ENCODE measurements at places on chromosomes 7 and 10.

DNA sequence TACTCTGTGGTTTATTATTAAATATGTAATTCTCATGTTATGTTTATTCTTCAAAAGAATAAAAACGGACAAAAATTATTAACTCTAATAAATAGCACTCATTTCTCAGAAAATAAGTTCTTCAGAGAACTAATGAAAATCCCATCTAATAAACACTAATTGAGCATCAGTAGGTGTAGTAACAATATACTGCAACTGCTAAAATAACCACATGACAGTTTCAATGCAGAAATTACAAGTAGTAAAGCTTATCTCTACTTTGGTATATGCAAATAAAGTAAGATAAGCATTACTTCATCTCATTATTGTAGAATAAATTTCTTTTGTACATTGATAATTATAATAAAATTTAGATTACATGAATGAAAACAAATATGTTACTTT, 56.4 kb upstream of the DKK1 start:
- DNase-seq, result no peak

GRCh38 chr7:32043688-32044087, 26.5 kb downstream of the PDE1C start:
- no peak for DNase-seq

GRCh38 chr10:42755028-42755451, 27.6 kb upstream of the BMS1 start:
- no peak for DNase-seq

DNA sequence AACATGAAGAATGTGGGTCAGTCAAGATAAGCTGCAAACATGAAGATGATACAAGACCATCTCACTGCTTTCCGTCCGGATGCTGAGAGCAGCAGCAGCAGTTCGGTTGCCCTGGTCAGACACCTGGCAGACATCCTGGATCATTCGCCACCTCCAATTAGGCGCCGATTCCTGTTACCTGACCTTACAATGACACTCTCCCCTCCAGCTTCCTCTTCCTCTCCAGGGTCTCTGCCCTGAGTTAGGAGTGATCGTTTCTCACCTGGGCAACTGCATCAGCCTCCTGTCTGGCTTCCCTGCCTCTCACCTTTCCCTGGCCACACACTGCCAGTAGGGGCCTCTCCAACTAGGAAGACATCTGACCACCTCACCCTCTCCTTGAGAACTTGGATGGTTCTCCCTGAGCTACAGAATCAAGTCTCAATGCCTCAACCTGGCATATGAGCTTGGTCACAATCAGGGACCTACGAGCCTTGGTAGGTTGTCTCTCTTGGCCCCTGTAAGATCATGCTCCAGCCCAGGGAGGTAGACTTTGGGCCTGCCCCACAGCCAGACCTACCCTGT, 31.4 kb upstream of the ENO4 start:
- no peak for DNase-seq

DNA sequence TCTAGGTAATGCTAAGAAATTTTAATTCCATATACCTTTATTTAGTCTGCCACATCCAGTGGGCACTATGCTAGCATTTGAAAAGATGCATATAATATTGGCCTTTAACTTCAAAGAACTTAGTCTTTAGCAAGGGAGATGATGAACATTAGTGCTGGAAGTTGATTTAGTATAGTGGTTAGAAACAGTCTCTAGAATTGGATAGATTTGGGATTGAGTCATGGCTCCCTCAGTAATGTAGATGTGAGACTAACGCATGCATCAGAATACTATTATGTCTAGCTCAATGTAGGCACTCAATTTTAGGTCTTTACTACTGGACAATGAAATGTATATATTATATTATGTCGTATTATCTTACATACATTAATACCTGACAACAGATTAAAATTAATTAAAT, 5.8 kb downstream of the DKK1 start:
- no peak for DNase-seq

DNA sequence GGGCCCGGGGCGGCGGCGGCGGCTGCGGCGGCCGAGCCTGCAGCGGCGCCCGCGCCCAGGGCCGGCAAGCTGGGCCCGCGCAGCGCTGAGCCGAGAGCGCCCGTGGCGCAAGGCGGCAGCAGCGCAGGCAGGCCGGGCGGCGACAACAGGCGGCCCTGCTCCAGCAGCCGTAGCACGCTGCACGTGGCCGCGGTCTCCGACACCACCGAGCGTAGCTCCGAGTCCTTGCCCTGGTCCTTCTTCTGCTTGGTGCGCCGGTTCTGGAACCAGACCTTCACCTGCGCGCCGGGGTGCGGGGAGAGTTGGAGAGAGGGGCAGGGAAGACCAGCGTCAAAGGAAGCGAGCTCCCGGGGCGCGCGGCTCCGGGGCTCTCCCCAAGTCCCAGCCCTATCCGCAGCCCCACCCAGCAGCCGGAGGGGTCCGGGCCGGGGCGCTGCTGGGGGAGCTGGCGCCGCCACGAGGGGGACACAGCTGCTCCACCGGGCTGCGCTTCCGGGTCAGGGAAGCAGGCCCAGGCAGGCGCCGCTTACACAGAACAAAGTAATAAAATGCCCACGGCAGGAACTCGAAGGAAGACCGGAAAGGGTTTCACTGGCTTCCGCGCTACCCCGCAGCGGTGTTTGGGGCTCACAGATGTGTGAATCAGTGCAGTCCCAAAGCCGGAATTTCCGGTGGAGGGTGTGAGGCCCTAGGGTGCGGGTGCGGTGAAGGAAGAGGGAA, 3.6 kb downstream of the VAX1 start:
- no peak for DNase-seq

- no peak for DNase-seq
Observed at GRCh38 chr7:22193450-22193983, 163.4 kb downstream of the RAPGEF5 start.

DNA sequence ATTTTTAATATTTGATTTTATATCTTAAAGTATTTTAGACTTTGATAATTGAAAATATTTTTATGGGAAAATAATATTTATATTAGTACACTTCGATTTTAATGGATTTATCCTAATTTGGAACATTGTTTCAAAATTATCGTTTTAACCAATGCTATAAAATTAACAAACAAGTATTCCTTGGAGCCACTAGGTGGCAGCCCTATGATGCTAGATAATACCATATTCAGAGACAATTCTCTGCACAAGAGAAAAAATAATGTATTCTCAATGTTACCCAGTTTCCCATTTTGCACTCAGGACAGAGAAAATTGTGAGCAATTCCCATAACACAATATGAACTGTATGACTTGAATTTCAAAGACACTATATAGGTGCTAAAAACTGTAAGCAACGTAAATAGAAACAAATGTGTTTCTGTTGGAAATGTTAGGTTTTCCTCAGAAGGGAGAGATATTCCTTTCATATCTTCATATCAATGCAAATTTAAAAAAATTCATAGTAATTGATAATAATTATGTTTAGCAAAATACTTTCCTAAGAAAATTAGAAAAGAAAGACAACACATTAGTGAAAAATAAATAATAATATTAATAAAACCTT, 237.8 kb downstream of the SEMA3E start:
- no peak for DNase-seq

Measured in stimulated activated CD8-positive, alpha-beta memory T cell treated with anti-CD3 and anti-CD28 coated beads, Interleukin-4, amount 100 ng/mL, for 4 hours (primary cell).